Temporal lobe (tissue), 4 donors: ENCODE measurements at places on chromosomes 1 and 21. TPM values are rescaled to one million over a fixed set of nuclear protein-coding genes. Genes with fewer than 3 reads are reported as not detected.

The CA14 gene
- total RNA-seq, result 1.7 TPM

The ABCG1 gene
- 15.0 TPM for total RNA-seq

The CD1B gene
- not detected for total RNA-seq

The NSL1 gene
- 56.5 TPM for total RNA-seq

The EDEM3 gene
- 60.2 TPM for total RNA-seq

The RXRG gene
- total RNA-seq, result 7.1 TPM

The RGS1 gene
- 12.5 TPM for total RNA-seq

The LEPROT gene
- 23.8 TPM for total RNA-seq

The DIPK1A gene
- 19.2 TPM for total RNA-seq

The CORT gene
- total RNA-seq, result 1.2 TPM

The HCRTR1 gene
- total RNA-seq, result 3.2 TPM

The DNASE2B gene
- not detected for total RNA-seq

The RHD gene
- 0.25 TPM for total RNA-seq

The KCNK2 gene
- 59.0 TPM for total RNA-seq

The CTSK gene
- 7.4 TPM for total RNA-seq

The ARMH1 gene
- total RNA-seq, result 3.2 TPM

The TSPEAR gene
- total RNA-seq, result not detected

The IGSF21 gene
- total RNA-seq, result 32.0 TPM

The CELA3A gene
- not detected for total RNA-seq

The MSH4 gene
- 0.98 TPM for total RNA-seq

The RIPPLY3 gene
- under 0.01 TPM for total RNA-seq

The IGSF3 gene
- total RNA-seq, result 118 TPM

The ORC1 gene
- total RNA-seq, result 0.98 TPM

The UBL4B gene
- 0.25 TPM for total RNA-seq

The LCE3E gene
- total RNA-seq, result not detected

The TYW3 gene
- 4.9 TPM for total RNA-seq

The RGS4 gene
- total RNA-seq, result 2.0 TPM

The RYR2 gene
- total RNA-seq, result 23.8 TPM

The ATP5PF gene
- total RNA-seq, result 59.3 TPM

The ZNF593OS gene
- total RNA-seq, result not detected

The SETDB1 gene
- total RNA-seq, result 39.8 TPM

The CRABP2 gene
- total RNA-seq, result 7.1 TPM

The B3GALT5 gene
- total RNA-seq, result 0.74 TPM

The TENT5C gene
- total RNA-seq, result 4.2 TPM

The PRR9 gene
- 0.49 TPM for total RNA-seq

The AMPD1 gene
- total RNA-seq, result not detected

The LEMD1 gene
- total RNA-seq, result 5.4 TPM

The FCRL6 gene
- 0.25 TPM for total RNA-seq

The SLAMF1 gene
- not detected for total RNA-seq

The DENND2C gene
- total RNA-seq, result 1.5 TPM

The PLEKHA6 gene
- total RNA-seq, result 10.3 TPM

The ZNF281 gene
- total RNA-seq, result 33.4 TPM

The SYNC gene
- total RNA-seq, result 3.7 TPM

The RHBG gene
- total RNA-seq, result not detected

The GPR25 gene
- total RNA-seq, result 0.25 TPM

The OR2L5 gene
- 0.25 TPM for total RNA-seq
